Heart right ventricle (tissue), 16 donors: ENCODE measurements at places on chromosomes 12 and 14.

GRCh38 chr12:19144287-19144686 is 14.8 kb downstream of the PLEKHA5 start:
- no peak for DNase-seq

DNA sequence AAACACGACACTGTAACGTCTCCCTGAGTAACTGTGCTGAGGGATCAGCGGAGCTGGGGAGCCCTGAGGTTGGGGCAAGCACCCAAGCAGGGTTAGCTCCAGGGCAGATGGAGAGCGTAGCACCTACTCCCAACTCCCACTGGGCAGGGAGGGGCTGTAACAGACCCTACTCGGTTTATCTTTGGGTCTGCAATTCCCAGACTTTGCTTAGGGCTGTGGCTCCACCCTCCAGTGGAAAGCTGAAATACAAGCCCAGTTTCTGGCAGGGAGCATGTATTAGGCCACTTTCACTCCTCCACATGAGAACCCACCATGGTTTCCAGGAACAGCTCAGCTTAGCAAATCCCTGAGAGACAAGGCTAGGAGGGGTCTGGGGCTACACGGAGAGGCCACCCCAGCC is 17.3 kb upstream of the TC2N start:
- no peak for DNase-seq

- no peak for DNase-seq
Measured at GRCh38 chr14:50874757-50875156, 2.9 kb downstream of the ABHD12B start.

DNA sequence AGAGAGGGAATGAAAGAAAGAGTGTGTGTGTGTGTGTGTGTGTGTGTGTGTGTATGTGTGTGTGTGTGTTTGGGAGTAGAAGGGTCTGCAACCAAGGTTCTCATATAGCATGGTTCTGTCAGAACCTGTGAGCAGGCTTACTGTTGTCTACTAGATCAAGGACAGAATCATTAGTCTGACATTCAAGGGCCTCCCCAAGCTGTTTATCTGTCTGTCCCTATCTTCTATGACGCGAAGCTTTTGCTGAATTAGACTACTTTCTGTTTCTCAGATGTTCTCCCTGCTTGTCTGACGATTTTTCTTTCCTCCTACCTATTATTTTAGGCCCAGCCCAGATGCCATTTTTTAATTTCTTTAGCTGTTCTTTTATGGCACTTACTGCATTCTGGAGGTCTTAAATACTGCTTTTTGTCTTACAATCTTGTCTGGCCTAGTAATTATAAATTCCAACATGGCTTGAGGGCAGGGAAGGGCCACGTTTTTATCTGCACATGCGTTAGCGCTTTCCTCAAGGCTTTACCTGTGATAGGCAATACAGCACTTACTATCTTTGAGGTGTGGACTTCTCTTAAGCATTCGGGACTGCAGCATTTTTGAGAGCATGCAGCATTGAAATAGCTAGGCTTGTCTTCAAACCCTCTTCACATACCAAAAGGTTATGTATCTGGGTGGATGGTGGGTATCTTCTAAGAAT is 150.2 kb downstream of the TTLL5 start:
- no peak for DNase-seq

GRCh38 chr12:16555630-16556029 is 50.3 kb downstream of the LMO3 start:
- DNase-seq = no peak

DNA sequence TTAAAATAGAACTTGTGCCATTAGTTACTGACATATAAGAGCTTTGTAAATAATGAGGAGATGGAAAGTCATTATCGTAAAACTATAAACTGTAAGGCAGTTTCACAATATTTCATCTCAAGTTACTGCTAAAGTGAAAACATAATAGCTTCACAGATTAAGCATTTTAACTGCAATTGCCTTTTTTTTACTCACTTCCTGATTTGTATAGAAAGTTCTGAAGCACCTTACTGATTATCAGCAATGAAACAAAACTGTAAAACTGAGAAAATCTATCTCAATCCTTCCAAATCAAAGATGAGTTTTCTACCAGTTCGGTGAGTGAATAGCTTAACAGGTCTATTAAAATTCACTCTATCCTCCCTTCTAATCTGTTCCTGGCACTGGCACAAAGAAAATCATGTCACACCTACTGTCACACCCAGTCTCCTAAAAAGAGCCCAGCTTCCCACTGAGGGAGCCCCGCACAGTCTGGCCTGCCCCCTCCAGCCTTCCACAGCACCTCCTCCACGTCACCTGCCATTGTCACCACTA is 161.4 kb upstream of the ABCD2 start:
- DNase-seq = no peak

- no peak for DNase-seq
Measured at GRCh38 chr12:78018939-78019338, 188.2 kb downstream of the NAV3 start.

DNA sequence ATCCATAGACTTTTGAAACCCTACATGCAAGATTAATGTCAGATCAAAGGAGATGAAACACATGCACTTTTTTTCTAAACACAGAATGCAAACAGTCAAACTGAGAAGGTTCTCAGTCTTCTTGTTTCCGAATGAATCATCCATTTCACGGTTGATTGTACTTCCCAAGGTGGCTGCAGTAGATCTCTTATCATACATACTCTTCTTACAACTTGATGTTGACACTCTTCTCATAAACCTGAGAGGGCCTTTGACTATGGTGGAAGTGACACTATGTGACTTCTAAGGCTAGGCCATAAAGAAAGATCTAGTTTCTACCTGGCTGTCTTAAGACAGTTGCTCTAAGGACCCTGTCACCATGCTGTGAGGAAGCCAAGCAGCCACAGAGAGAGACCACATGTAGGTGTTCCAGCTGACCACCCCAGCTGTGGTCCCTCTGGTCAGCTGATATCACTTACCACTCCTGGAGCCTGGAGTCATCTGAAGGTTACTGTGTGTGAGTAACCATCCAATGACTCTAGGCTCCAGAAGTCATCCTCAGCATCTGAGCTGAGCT is 67.2 kb upstream of the HMGA2 start:
- DNase-seq = no peak
